Tongue (tissue), 3 donors: ENCODE measurements at places on chromosomes 7 and 10. TPM values are rescaled to one million over a fixed set of nuclear protein-coding genes. Genes with fewer than 3 reads are reported as not detected.

Gene SOSTDC1
- total RNA-seq = 21.8 TPM

Gene AKR1C1
- total RNA-seq = 5.4 TPM

Gene CALHM3
- total RNA-seq = not detected

Gene PNLIPRP1
- 0.31 TPM for total RNA-seq

Gene PNLIPRP2
- total RNA-seq = not detected

Gene VAX1
- not detected for total RNA-seq

Gene NKX2-3
- 6.2 TPM for total RNA-seq

Gene CALML3
- total RNA-seq = 9.4 TPM
